ENCODE measurements at places on chromosomes 4 and X.

- DNase-seq = no peak
Observed at GRCh38 chr4:4711902-4712301, 147.6 kb upstream of the MSX1 start.

- no peak for DNase-seq
Observed at GRCh38 chr4:154719087-154719486, 24.7 kb upstream of the LRAT start.

DNA sequence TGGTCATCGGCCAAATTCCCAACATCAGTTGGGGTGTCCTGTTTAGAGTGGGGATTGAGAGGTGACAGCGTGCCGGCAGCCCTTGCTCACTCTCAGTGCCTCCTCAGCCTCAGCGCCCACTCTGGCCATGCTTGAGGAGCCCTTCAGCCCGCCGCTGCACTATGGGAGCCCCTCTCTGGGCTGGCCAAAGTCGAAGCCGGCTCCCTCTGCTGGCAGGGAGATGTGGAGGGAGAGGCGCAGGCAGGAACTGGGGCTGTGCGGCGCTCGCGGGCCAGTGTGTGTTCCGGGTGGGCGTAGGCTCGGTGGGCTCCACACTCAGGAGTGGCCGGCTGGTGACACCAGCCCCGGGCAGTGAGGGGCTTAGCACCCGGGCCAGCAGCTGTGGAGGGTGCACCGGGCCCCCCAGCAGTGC is 7.1 kb upstream of the CENPU start:
- DNase-seq = no peak

- no peak for DNase-seq
Observed at GRCh38 chrX:149205937-149206336, 299.2 kb downstream of the IDS start.

- DNase-seq = no peak
Observed at GRCh38 chr4:28179126-28179525, 1318.5 kb downstream of the STIM2 start.
